ENCODE measurements at places on chromosomes 5 and 9.

- no peak for DNase-seq
Observed at GRCh38 chr9:95089257-95090022, 228.1 kb downstream of the FANCC start.

GRCh38 chr5:14667770-14668169 lies 3.3 kb downstream of the OTULIN start:
- DNase-seq, result no peak

- DNase-seq, result no peak
Observed at GRCh38 chr5:1490376-1490775, 33.4 kb downstream of the LPCAT1 start.

DNA sequence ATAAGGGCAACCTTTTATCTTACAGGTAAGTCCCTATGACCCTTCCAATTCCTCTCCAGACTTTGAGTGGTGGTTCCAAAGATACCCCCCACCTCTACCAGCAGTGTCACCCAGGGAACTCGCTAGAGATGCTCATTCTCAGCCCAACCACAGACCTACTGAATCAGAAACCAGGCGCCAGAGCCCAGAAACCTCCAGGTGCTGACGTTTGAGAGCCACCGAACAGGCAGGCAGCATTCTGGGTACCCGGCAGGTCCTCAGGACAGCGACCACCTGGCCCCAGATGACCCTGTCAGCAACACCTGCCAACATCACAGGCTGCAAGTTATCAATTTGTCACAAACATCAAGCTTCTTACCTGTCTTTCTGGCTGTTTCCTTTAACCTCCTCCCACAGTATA lies 19.5 kb downstream of the RAPGEF1 start:
- no peak for DNase-seq

DNA sequence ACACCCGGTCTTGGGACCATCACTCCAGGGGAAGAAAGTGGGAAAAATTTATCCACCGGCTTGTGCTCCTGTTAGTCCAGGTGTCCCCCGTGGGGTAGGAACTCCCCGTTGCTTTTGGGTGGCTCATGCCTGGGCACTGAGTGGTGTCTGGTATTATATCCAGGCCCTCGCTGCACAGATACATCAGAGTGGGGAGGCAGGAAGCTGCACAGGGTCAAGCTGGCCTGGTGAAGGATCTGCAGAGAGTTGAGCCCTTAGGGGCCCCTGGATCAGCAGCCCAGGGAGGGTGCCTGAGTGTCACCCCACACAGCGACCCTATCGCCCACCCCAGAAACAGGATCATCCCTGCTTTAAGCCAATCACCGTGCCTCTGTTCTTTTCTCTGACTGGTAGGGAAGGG lies 24.4 kb upstream of the COL5A1 start:
- no peak for DNase-seq

DNA sequence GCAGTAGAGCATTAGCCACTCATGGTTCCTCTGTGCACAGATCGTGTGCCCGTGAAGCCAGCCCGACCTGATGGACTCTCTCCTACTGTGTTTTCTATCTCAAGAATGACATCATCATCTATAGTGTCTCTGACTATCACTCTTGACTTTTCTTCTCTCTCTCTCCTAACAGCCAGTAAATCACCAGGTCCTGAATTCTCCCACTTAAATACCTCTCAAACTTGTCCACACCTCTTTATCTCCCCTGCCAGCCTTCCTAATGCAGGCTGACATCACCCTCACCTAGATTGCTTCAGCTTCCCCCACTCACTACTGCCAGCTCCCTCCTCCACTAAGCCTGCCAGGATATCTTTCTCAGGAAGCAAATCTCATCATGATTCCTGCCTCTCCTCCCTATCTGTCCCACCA lies 90.6 kb upstream of the MIER3 start:
- no peak for DNase-seq

- DNase-seq, result no peak
Observed at GRCh38 chr9:106816524-106816923, 46.4 kb upstream of the ZNF462 start.

DNA sequence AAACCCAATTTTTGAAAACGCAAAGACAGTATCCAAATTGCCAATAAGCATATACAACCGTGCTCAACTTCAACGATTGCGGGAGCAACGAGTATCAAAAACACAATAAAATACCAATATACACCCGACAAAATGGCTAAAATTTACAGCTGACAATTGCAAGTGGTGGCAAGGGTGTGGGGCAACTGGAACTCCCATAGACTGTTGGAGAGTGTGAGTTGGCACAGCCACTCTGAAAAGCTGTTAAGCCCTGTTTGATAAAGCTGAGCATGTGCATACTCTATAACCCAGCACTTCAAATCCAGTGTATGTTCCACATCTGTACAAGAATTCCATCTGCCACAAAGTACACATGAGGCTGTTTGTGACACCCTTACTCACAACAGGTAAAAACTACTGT lies 20.3 kb upstream of the NKD2 start:
- DNase-seq, result no peak
